Ureter (tissue), 1 donor: ENCODE measurements at places on chromosomes 12 and 14. TPM values are rescaled to one million over a fixed set of nuclear protein-coding genes. Genes with fewer than 3 reads are reported as not detected.

DNA sequence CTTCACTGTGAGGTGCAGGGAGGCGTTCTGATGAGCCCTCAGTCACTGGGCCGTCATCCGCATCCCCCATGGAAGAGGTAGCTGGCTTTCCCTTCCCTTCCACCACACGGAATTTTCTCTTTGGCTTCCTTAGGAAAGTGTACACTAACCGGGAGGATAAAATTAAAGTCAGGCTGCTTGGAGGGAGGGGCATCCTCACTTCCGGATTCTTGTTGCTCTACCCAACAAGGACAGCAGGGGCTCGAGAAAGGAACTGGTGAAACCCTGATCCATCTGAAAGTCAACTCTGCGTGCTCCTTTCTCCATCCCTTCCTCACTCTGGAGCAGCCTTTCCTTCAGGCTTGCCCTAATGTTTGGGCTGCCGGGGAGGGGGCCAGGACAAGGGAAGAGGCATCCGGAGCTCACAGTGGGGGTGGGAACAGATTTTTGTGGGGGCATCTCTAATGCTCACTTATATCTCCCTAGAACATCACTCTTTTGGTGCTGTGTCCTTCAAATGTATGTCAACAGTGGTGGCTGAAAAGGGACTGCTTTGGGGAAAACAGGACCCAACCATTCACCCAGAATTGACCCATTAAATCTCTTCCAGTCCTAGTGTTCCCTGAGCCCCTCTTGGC, 101.4 kb upstream of the FKBP4 start:
- DNase-seq, result no peak

DNA sequence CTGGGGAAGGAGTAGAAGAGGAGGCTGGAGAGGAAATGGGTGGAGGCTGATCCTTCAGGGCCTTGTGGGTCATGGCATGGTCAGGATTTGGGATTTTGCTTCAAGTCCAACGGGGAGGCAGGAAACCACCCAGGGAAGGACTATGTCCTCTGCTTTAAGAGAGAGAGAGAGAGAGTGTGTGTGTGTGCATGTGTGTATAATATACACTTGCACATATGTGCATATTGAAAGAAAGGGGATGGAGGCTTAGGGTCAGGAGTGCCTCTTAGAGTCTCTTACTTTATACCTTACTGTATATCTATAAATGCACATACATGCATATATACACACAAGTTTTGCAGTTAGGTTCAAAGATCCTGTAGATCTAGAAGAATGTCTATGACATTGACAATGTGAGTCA, 94.8 kb downstream of the RGS6 start:
- DNase-seq, result no peak

GRCh38 chr14:104933746-104934733, 9.4 kb downstream of the PLD4 start:
- no peak for DNase-seq

- peak; percentile 66 for DNase-seq
Observed at GRCh38 chr12:54596526-54596946, 8.1 kb upstream of the PPP1R1A start.

- no peak for DNase-seq
Observed at GRCh38 chr12:130226126-130226525, 63.9 kb downstream of the FZD10 start.

DNA sequence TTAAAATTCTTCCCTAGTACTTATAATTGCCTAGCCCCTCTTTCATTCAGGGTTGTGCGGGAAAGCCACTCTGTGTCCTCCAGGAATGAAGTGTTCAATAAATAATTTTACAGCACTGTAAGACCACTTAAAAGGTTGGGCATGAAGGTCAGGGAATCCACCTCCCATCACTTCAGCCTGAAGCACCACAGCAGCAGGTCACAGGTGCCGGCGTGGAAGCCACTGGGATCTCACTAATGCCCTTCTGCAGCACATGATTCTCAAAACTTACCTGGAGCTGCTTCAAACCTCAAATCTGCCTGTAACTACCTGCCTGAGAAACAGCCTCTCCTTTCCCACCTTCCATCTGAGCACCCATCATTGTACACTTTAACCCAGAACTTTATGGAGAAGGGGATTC, 159.5 kb downstream of the ANO4 start:
- DNase-seq, result no peak

DNA sequence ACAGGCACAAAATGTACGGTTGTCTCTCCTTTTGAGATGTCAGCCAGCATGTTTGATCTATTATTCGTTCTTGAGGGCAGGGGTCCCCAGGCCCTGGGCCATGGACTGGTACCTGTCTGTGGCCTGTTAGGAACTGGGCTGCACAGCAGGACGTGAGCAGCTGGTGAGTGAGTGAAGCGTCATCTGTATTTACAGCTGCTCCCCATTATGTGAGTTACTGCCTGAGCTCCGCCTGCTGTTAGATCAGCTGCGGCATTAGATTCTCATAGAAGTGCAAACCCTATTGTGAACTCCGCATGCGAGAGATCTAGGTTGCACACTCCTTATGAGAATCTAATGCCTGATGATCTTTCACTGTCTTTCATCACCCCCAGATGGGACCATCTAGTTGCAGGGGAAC, 41.4 kb upstream of the SCN8A start:
- no peak for DNase-seq

GRCh38 chr14:24834956-24835355, 201.0 kb upstream of the GZMB start:
- DNase-seq, result no peak

DNA sequence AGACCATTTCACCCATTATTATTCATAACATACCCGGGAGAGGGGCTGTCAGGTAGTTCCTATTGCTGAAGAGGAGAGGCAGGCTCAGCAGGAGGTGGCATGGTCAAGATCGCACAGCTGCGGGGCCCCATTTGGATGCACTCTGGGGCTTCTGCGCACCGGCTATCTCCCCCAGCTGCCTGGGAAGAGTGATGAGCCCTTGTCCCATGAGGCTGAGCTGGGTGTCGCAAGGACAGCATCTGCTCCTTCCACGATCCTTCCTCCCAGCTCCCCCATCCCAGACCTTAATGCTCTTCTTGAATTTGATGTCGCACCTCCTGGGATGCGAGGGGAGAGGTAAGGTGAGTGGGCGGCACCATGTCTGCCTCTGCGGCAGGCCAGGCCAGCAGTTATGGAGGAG, 62.6 kb downstream of the SLC24A4 start:
- no peak for DNase-seq

Gene SDSL
- total RNA-seq, result 17.4 TPM

Gene KRT73
- not detected for total RNA-seq

Gene DEPDC4
- 1.4 TPM for total RNA-seq

Gene SP1
- 104 TPM for total RNA-seq

Gene MRPL51
- 150 TPM for total RNA-seq

Gene KIF26A
- total RNA-seq, result 6.1 TPM
